Melanocyte of skin (primary cell): ENCODE measurements at places on chromosomes 5 and 9. TPM values are rescaled to one million over a fixed set of nuclear protein-coding genes. Genes with fewer than 3 reads are reported as not detected.

PCDHGA9 gene
- total RNA-seq: 1.4 and 5.1 TPM in 2 replicates

AK3 gene
- total RNA-seq: 24.3 and 48.7 TPM in 2 replicates

ACER2 gene
- total RNA-seq: 2.2 and 2.3 TPM in 2 replicates

HK3 gene
- 0.34 TPM in 1 of 2 replicates, not detected in the other for total RNA-seq

NTNG2 gene
- 4.5 and 5.8 TPM in 2 replicates for total RNA-seq

TRMO gene
- total RNA-seq: 24.7 and 25.6 TPM in 2 replicates

CKS2 gene
- 597 and 674 TPM in 2 replicates for total RNA-seq

TTLL11 gene
- 4.0 and 5.2 TPM in 2 replicates for total RNA-seq

ECPAS gene
- total RNA-seq: 58.2 and 116 TPM in 2 replicates

INSL6 gene
- total RNA-seq: not detected in 2 replicates

FCN1 gene
- total RNA-seq: not detected in 2 replicates

SLC28A3 gene
- under 0.01 TPM in 1 of 2 replicates, not detected in the other for total RNA-seq

NR6A1 gene
- 2.7 and 4.0 TPM in 2 replicates for total RNA-seq

HCN1 gene
- total RNA-seq: under 0.01 TPM in 1 of 2 replicates, not detected in the other

FRMD3 gene
- total RNA-seq: under 0.01 and 0.31 TPM in 2 replicates

LRSAM1 gene
- total RNA-seq: 18.8 and 19.6 TPM in 2 replicates

SLC36A3 gene
- total RNA-seq: not detected in 2 replicates

MYORG gene
- total RNA-seq: 2.2 and 5.5 TPM in 2 replicates

CER1 gene
- not detected in 2 replicates for total RNA-seq

PTCD2 gene
- 13.0 and 22.7 TPM in 2 replicates for total RNA-seq

LAMC3 gene
- 0.69 and 1.1 TPM in 2 replicates for total RNA-seq

C9orf40 gene
- 10.8 and 11.0 TPM in 2 replicates for total RNA-seq

CDX1 gene
- total RNA-seq: not detected in 2 replicates

NELFB gene
- total RNA-seq: 42.3 and 46.9 TPM in 2 replicates

TRPM6 gene
- 0.33 and 0.93 TPM in 2 replicates for total RNA-seq

ZNG1E gene
- total RNA-seq: 26.0 and 39.0 TPM in 2 replicates

SPARC gene
- 998 and 1,116 TPM in 2 replicates for total RNA-seq

GGTA1 gene
- total RNA-seq: not detected in 2 replicates

PCDHGA6 gene
- 1.00 and 1.7 TPM in 2 replicates for total RNA-seq

COL23A1 gene
- total RNA-seq: not detected in 2 replicates

OTP gene
- total RNA-seq: not detected in 2 replicates

SIT1 gene
- not detected in 2 replicates for total RNA-seq

PDLIM4 gene
- total RNA-seq: 13.7 and 39.3 TPM in 2 replicates

GFRA3 gene
- 0.73 and 1.0 TPM in 2 replicates for total RNA-seq

NUTM2F gene
- total RNA-seq: not detected in 2 replicates

C9orf78 gene
- total RNA-seq: 32.0 and 35.3 TPM in 2 replicates

LURAP1L gene
- total RNA-seq: 7.3 and 13.9 TPM in 2 replicates

BSPRY gene
- 0.31 and 0.67 TPM in 2 replicates for total RNA-seq

GLRA1 gene
- total RNA-seq: not detected in 2 replicates

PDGFRB gene
- total RNA-seq: 1.3 and 2.3 TPM in 2 replicates

LIFR gene
- total RNA-seq: 1.5 and 1.7 TPM in 2 replicates

SPTAN1 gene
- total RNA-seq: 252 and 254 TPM in 2 replicates

RNF180 gene
- total RNA-seq: 6.2 TPM in 2 replicates

PAEP gene
- 11.0 and 12.4 TPM in 2 replicates for total RNA-seq

OR1J2 gene
- total RNA-seq: not detected in 2 replicates

GAPVD1 gene
- 59.5 and 93.4 TPM in 2 replicates for total RNA-seq

PTPRD gene
- 0.36 TPM in 1 of 2 replicates, not detected in the other for total RNA-seq

GFI1B gene
- total RNA-seq: under 0.01 TPM in 1 of 2 replicates, not detected in the other

MSX2 gene
- 1.4 and 2.9 TPM in 2 replicates for total RNA-seq

GRXCR2 gene
- total RNA-seq: not detected in 2 replicates
